ENCODE measurements at places on chromosomes 6 and 20.
A peak's percentile ranks its signal among the peaks of the same experiment; 100 is the strongest.

GRCh38 chr6:92011681-92012245 lies 1407.6 kb downstream of the EPHA7 start:
- DNase-seq = no peak

- DNase-seq = no peak
These were observed 98.6 kb upstream of the FAM83B start for GRCh38 chr6:54747955-54748354.

DNA sequence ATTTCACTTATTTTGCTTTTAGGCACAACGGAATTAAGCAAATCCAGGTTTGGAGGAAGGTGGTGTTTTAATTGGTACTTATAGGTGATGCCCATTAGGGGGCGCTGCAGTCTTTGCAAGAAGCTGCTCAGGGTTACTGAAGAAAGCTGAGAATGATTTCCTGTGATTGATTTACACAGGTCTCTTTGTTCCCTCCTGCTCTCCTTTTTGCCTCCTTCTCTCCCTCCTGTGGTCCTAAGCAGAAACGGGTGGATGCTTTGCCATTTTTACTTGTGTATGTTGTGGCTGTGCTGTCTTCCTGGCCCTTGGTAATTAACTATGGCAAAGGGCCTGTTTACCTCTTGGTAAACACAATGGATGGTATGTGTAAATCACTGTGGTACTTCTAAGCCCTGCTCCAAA lies 97.8 kb downstream of the ANKS1A start:
- peak; percentile 90 for DNase-seq

DNA sequence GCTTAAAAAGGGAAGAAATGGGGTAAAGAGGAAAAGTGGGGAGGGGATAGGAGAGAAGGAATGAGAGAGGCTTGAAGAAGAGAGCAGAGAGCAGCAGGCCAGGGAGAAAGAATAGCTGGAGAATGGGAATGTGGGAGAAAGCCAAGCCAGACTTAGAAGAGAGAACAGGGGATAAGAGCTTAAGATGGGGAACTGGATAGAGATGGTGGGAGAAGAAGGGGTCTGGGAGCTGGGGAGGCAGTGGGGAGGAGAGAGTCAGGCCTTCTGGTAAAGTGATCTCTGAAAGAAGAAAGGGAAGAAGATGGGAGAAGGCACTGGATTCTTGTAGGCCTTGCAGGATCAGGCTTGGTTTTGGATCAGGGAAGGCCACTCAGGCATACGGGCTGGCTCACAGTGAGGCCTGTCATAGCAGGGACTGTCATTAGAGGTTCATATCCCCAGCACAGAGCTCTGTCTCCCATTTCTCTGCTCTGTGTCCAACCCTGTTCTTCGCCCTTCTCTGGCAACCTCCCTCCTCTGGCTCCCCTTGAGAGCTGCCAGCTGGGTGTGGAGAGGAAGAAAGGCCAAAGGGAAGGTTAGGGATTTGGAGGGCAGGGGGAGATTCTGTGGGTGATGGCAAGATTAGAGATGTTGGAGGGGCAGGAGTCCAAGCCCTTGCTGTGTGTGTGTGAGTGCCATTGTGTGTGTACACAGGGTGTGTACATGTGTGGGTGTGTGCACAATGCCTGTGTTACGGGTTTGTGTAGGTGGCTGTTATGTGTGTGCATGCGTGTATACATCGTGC lies 9.3 kb downstream of the SYNGAP1 start:
- no peak for DNase-seq

DNA sequence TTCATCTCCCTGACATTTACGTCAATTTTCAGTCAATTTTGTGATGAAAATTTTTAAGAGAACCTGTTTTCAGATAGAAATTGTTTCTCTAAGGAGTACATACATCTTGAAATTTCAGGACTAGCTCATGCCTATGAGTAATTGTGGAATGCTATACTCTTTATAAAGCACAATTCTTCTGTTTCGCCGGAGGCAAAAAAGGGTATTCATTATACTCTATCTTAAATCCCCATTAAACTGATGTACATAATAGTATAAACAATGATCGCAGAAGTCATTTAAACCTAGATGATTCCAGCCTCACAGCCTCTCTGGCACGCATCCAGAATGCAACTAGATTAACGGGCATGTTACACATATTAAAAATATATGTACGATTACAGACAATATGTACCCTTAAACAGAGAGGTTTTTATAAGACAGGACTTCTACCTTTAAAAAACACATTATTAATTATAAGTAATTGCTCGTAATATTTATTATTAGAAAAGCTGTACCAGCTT lies 62.6 kb downstream of the NRSN1 start:
- no peak for DNase-seq

DNA sequence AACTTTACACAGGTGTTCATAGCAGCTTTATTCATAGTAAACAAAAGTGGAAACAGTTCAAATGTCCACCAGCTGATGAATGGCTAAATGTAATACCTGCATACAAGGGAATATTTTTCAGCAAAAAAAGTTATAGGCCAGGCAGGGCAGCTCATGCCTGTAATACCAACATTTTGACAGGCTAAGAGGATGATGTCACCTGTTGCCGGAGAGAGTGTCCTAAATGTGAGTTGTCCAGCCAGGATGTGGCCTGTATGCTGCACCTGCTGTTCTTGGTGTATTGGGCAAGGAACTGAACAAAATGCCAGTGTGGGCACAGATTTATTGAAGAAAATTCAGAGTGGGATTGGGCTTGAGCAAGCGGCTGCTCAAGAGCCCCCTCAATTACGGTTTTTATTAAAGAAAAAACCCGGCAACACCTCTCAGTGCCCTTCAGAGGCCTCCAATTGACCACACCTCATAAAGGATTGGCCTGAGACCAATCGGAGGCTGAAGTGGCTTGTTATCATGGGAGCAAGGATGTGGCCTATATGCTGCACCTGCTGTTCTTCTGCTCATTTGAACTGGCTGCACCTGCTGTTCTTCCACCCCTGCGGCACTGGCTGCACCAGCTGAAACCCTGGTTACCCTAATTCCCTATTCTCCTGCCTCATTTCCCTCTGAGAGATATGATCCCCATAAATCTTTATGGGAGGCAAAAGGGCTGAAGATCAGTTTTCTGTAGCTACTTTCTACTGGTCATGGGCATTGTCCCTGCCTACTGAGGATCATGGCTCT lies 164.3 kb upstream of the PROKR2 start:
- no peak for DNase-seq
